ENCODE measurements at places on chromosomes 3 and 15.

DNA sequence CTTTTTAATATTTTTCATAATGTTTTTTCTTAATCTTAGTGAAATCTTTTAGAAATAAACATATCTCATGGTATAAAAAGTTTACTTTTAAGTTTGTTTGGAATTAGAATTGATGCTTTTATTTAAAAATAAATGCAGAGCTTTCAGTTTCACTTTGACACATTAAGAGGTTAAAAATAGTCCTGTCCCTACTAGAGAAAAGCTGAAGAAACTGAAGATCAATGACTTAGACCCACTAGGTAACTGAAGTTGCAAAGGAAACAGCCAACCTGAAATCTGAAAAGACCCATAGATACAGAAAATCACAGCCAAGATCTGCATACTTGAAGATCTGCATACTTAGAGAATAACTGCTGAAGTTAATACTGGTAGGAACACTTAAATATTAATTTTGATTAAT lies 237.6 kb downstream of the RAP2B start:
- no peak for DNase-seq

DNA sequence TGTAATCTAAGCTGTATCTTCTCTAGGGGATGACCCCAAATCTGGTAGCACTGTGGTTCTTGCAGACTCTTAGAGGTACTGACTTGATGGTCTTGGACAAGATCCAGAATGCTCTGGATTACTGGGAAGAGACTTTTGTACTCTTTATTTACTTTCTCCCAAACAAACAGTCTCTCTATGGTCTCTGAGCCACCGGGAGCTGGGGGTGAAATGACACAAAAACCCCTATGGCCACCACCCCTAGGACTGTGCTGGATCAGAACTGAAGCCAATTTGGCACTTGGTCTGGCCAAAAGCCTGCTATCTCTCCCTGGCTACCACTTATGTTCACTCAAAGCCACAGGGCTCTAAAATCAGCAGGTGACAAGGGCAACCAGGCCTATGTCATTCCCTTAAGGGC lies 50.2 kb upstream of the SI start:
- DNase-seq, result no peak

GRCh38 chr3:71530903-71531530 lies 52.5 kb downstream of the FOXP1 start:
- no peak for DNase-seq

- DNase-seq, result peak; percentile 42
Measured at GRCh38 chr3:48039487-48040190, 23.4 kb upstream of the MAP4 start.

GRCh38 chr3:134407239-134407625 lies 33.0 kb upstream of the AMOTL2 start:
- DNase-seq, result no peak

- no peak for DNase-seq
Measured at GRCh38 chr15:66934868-66935520, 130.4 kb upstream of the SMAD3 start.

DNA sequence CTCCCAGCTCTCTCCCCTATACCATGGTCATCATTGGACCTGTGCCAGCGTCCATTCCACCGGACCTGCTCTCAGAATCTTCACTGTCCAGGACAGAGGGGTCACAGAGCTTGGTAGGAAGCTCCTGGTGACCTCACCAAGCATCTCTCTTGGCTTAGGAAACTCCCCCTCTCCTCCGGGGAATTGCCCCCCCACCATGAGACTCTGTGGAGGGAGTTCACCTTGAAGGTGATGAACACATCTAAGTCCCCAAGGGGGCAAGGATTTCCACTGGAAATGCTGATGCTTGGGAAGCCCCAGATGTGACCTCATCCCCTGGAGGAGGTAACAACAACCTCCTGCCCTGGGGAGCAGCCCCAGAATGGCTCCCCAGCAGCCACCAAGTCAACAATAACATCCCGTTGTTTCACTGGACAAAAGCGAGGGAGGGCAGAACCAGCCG lies 3.2 kb downstream of the SEMA7A start:
- no peak for DNase-seq

DNA sequence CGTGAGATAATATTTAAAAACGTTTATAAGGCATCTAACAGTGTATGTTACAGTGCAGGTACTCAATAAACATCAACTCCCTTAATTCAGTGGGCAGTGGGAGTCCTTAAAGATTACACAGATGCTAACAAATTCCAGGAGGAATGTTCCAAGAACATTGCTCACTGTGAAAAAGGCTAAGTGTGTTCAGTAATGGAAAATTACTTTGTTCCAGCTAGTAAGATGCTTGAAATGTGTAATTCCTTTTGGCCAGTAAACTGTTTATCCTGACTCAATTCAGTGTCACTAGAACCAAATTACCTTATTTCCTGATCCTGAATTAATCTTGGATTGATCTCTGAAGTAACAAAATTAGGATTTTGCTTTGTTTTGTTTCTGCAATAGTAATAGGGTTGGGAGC lies 54.2 kb upstream of the SEMA6D start:
- peak; percentile 30 for DNase-seq

- no peak for DNase-seq
Measured at GRCh38 chr3:150521463-150521862, 24.8 kb downstream of the SERP1 start.

GRCh38 chr3:147705651-147706051 lies 296.5 kb downstream of the ZIC1 start:
- no peak for DNase-seq

GRCh38 chr15:89472785-89473256 lies 23.6 kb downstream of the RHCG start:
- DNase-seq, result peak; percentile 66

DNA sequence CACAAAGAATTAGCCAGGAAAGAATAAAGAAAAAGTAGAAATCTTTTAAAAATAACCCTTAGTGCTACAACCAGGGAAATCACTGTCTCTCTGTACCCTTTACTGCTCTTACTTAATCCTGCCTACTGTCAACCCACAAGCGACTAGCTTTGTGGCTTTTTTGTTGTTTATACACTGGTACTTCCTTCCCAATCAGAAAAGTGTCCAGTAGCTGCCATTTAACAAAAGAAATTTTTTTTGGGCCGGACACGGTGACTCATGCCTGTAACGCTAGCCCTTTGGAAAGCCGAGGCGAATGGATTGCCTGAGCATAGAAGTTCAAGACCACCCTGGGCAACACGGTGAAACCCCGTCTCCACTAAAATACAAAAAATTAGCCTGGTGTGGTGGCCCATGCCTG lies 13.8 kb upstream of the FAM219B start:
- no peak for DNase-seq

- DNase-seq, result peak; percentile 43
Measured at GRCh38 chr15:100114100-100114499, 227.7 kb downstream of the ADAMTS17 start.

- no peak for DNase-seq
Measured at GRCh38 chr3:74643636-74644035, 29.2 kb upstream of the CNTN3 start.

- no peak for DNase-seq
Measured at GRCh38 chr15:32700501-32701150, 17.2 kb upstream of the GREM1 start.

DNA sequence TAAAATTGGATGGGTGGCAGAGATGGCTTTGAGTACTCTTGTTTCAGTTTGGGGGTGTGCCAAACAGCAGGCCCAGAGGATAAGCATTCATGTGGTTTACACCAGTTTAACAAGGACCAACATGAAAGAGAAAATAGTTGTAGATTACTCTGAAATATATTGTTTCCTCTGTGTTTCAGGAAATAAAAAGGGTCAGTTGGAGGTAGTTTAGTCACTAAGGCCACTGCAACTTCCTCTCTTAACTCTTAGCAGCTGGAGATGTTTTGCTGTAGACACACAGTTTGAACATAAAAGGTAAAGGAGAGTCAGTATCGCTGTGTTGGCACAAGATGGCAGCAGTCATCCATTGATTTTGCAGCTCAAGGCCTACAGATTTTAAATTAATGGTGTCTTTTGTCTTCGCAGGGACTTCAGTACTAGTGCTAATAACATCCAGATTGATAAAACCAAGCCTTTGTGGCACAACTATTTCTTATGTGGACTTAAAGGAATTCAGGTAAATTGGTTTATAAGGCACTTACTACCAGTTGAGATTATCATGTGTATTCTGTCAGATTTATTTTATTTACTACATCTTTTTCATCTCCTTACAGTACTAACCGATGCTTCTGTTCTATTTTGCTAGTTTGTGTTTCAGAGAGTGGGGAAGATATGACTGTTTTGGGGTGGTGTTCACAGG lies 65.5 kb downstream of the GALK2 start:
- DNase-seq, result peak; percentile 68

GRCh38 chr3:143654906-143655305 lies 193.4 kb downstream of the SLC9A9 start:
- DNase-seq, result peak; percentile 74

Measured in epithelial cell of esophagus (primary cell).